ENCODE measurements at places on chromosomes 7 and 10.

DNA sequence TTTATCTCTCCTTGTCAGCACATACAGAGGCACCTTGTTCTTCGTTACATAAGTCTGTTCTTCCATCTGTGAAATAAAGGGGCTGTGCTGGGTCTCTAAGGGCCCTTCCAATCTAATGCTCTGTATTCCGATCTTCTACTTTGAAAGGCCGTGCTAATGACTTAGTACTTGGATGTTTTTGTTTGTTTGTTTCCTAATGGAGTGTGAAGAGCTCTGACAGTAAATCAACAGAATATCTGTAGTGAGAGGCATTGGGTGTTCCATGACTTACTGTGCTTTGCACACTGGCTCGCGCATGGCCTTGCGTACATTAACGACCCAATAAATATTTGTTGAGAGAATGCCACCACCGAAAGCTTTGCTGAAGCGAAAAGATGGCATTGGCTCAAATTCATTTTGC lies 162.1 kb downstream of the CHN2 start:
- no peak for DNase-seq

DNA sequence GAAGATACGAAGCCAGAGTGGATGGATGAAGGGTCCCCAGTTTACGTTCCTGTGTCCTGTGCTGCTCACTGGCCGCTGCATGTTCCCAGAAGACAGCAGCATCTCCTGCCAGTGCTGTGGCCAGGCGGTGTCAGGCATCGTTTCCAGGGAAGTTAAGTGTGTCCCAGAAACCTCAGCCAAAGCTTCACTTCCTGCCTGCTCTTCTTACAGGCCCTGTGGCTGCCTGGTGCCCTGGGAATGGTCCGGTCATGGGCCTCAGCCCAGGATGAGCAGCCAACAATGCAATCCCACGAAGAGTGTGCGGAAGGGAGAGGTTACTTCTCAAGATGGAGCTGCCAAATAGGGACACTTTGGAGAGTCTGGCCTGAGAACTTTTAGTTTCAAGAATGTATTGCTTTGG lies 99.7 kb upstream of the TARP start:
- no peak for DNase-seq

DNA sequence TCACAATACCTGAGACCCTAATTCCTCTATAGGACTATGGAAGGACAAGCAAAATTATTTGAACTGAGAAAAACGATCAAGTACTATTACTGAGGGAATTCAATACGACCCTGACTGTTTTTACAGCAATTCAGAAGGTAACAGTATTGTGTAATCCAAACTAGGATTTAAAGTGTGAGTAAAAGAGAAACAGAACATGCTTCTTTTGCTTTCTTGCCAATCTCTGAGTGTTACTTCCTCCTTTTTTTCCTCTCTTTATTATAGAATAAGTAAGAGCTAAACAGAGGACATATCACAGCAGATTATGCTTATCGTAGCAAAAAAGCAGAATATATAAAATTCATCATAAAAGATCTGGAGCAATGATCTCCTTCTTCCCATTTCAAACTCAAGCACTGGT lies 292.1 kb downstream of the THSD7A start:
- no peak for DNase-seq

DNA sequence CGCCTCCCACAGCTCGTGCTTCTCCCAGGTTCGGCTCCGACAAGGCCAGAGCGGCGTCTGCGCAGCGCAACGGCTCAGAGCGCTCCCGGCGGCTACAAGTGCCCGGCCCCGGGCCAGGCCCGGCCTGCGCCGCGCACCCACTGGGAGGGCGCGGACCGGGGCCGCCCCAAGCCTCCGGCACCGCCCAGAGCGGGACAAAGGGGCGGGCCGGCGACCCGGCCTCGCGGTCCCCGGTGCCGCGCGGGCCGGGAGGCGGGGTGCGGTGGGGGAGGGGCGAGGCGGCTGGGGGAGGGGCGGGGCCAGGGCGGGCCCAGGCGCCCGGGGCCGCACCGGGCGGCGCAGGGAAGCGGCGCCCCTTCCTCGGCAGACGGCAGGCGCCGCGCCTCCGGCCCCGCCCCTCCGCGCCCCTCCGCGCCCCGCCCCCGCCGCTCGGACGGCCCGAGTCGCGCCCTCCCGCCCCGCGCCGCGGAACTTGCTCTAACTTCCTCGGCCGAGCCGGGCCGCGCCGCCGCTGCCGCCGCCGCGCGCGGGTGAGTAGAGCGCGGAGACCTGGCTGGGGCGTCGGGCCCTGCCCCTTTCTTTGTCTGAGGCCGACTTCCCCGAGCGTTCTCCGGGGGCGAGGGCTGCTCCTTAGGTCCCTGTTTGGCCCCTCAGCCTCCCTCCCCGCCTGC lies at the start of gene TSPAN14:
Gene TSPAN14, plus strand, starts transcription at position 469 of the 671 bp plus-strand sequence. CDS start 34,924 bp downstream, outside the sequence.
- DNase-seq = peak; percentile 33

GRCh38 chr7:117146511-117146910 lies 176.3 kb downstream of the WNT2 start:
- no peak for DNase-seq

DNA sequence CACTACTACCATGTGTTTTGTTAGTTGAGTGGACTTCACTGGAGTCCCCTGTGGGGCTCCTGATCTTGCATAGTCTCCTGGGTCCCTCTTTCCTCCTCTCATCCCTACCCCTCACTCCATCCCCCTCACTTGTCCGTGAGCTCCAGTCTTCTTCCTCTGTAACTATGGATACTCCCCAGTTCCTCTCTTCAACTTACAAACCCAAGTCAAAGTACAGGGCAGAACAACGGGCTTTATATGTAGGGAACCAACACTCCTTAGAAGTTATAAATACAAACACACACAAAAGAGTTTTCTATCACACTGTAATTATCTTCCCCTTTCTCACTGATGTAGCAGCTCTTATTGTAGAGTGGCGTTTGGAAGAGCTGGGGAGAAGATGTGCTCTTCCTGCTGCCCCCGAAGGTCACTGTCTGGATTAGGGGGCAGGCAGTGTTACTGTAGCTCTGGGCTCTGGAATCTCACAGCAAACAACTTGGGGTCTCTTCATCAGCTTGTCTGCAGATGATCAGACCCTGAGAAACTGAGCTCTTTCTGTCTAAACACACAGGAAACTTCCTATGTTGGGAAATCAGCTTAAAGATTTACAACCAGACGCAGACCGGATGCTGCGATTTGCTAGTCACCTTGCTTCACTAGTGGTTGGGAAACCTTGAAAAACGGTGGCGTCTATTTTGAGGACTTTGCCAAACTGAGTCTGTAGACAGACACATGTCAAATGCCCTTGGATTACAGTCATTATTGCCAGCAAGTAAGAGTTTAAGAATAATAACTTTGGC lies 13.6 kb downstream of the SNX10 start:
- no peak for DNase-seq

DNA sequence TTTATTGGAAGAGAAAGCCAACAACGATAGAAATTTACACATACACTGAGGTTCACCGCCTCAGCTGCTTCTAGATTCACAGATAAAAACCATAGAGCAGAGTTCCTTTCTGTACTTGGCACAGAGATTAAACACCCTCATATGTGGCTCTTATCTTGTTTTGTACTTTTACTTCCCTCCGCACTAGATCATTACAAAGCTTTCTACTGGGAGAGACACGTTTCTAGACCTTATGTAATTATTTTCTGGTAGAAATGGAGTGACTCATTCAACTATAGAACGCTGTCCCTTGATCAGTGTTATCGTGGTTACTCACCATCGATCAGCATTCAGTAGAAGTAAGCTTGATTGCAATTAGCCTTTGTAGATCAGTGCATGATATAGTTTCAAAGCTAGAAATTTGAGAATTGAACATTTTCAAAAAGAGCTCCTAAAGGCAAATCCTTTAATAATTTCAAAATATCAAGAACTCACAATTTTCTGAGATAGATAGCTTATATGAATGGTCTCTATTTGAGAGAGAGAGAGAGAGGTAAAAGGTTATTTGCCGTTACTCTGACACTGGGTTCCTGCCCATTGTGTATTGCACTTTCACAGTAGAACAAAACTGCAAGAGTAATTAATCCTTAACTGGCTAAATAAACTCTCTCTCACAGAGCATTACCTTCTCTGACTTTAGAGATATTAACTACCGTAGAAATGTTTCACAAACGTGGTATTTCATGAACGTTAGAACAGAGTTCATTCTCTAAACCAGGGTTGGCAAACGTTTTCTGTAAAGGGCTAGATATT lies 26.1 kb upstream of the DNAJC1 start:
- DNase-seq = no peak

DNA sequence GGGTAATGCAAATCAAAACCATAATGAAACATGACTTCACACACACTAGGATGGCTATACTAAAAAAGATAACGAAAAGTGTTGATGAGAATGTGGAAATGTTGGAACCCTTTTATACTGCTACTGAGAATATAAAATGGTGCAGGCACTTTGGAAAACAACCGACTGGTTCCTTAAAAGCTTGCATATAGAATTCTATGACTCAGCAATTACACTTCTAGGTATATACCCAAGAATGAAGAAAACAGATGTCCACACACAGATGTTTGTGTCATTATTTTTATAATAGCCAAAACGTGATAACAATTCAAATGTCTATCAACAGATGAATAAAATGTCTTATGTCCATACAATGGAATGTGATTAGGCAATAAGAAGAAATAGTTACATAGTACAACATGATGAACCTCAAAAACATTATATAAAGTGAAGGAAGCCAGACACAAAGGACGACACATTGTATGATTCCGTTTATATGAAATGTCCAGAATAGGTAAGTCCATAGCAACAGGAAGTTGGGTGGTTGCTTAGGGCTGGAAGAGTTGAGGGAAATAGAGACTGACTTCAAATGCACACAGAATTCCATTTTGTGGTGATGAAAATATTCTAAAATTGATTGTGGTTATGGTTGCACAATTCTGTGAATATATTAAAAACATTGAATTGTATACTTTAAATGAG lies 148.3 kb upstream of the PHYHIPL start:
- no peak for DNase-seq

DNA sequence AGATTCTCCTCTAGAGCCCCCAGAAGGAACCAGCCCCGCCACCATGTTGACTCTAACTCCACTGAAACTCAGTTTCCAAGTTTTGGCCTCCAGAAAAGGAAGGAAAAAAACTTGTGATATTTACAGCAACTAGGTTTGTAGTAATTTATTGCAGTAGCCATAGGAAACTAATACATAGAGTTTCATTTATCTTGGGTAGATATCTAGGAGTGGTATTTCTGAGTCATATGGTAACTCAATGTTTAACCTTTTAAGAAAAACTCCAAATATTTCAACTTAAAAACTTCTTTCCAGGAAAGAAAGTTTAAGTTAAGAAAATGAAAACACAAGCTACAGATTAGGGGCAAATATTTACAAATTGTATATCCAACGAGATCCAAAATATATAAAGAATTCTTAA lies 576.7 kb downstream of the KCNMA1 start:
- DNase-seq = no peak

- DNase-seq = peak; percentile 84
These were observed at the start of gene IL6 for GRCh38 chr7:22726907-22727713. Gene IL6, plus strand, starts transcription at chr7:22727200. Its CDS starts 63 bp downstream, at chr7:22727263.

DNA sequence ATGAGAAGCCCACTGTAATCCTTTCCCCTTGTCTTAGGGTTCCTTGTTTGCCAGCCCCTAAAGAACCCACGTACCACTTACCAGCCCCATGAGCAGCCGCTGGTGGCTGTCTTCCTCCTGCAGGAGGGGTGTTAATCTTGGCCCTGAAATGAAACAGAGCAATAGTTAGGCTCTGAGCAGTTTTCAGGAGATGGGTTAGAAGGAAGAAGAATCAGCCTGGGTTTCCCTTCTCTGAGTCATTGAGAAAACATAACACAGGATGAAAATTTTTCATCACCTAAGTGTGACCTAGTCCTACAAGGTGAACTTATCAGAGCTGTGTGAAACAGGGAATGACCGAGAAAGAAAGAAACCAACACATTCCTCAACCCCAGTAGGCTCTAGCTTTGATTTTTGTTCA lies 90.0 kb downstream of the GSAP start:
- no peak for DNase-seq

GRCh38 chr10:61994405-61995219 lies 93.1 kb downstream of the ARID5B start:
- no peak for DNase-seq

GRCh38 chr7:109092268-109092667 lies 522.6 kb downstream of the DNAJB9 start:
- DNase-seq = no peak

DNA sequence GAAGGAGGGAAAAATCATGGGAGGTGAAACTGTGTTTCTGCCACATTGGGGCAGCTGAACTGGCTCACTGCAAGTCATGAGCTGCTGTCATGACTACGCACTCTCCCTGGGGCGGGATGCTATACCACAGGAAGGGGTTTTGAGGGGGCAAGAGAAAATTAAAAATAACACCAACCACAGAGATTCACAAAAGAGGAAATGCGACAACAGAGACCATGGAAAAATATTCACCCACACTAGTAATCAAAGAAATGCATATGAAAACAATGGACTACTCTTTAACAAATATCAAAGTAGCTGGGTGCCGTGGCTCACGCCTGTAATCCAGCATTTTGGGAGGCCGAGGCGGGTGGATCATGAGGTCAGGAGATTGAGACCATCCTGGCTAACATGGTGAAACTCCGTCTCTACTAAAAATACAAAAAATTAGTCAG lies 65.2 kb upstream of the TM9SF3 start:
- DNase-seq = no peak

GRCh38 chr7:30797176-30798040 lies 26.2 kb downstream of the MINDY4 start:
- no peak for DNase-seq

DNA sequence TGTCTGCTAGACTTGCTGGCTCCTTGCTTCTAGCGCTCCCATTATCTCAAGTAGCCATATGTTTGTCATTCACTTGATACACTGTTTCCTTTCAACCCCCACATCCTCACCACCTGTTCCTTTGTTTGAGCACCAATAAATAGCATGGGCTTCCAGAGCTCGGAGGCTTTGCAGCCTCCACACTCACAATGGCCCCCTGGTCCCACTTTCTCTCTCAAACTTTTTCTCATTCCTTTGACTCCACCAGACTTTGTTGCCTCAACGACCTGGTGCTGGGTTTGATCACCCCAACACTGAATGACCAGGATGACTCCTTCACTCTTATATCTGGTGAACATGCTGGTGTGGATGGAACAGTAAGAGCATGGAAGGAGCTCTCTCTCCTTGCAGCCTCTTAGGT lies 114.5 kb upstream of the TRIM24 start:
- DNase-seq = no peak

Measured in NCI-H1105 treated with DMSO at 0.1 percent for 48 hours (cell line).